ENCODE measurements at places on chromosomes 4 and X.
A peak's percentile ranks its signal among the peaks of the same experiment; 100 is the strongest.

- DNase-seq: no peak
Measured at GRCh38 chrX:130756233-130756632, 146.8 kb downstream of the ENOX2 start.

DNA sequence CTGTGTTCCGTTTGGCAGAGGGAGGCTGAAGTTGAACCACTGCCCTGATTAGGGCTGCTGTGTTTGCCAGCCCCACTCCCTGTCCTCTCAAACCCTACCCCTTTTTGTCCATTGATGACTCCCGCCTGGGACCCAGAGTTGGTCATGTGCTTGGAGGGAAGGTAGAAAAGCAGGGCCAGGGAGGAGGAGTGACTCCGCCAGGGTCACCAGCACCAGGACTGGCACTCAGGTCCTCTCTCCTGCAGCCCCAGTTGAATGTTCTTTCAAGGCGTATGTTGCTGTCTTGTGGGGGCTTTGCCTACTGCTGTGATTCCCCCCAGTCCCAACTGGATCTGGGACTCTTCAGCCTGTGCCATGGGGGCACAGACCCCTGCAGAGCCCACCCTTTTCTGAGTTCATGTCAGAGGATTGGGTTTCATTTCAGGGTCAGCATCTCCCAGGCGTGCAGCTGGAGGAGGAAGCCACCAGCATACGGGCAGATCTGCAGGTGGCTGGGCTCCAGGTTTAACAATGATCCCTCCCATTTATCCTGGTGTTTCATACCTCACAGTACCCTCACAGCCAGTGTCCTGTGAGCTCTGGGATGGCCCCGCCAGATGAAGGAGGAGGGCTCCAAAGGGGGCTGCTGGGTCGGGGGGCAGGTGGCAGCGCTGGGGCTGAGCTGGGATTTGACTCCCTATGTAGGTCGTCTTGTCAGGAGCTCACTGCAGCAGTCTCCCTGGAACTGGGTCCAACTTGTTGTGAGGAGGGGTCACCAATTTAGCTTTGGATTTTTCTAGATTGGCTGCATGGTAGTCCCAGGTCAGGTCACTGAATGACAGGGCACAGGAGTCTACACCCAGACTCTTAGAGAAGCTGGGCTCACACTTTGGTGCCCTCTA is 55.7 kb downstream of the MSX1 start:
- DNase-seq: no peak

GRCh38 chr4:61877893-61878292 is 677.8 kb downstream of the ADGRL3 start:
- no peak for DNase-seq

DNA sequence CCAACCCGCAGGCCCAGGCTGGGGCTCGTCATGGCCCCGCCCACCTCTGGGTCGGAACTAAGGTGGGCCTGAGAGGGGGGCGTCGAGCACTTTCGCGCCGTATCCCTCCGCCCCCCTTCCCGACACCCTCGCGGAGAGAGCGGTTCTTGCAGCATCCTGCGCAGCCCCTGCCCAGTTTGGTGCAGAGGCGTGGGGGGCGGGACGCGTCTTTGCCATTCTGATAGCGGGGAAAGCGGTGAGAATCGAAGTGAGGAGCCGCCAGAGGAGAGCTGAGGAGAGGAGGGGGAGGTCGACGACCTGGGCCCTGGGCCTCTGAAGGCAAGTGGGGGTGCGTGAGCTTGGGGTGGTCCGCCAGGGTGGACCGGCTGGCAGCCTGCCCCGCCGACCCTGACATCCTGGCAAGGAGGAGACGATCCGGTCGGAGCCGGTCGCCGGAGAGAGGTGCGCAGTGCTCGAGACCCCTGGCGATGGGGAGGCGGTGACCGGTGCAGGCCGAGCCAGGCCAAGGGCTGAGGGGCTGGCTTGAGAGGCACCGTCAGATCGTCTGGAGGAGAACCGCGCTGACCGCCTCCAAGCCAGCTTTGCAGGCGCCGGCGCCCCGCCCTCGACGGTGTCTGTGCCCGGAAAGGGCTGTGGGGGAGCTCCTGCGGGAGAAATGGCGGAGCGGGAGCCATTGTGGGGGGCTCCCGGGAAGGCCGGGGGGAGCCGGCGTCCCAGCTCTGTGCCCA is 25.5 kb downstream of the GPRASP3 start:
- DNase-seq: peak; percentile 91

DNA sequence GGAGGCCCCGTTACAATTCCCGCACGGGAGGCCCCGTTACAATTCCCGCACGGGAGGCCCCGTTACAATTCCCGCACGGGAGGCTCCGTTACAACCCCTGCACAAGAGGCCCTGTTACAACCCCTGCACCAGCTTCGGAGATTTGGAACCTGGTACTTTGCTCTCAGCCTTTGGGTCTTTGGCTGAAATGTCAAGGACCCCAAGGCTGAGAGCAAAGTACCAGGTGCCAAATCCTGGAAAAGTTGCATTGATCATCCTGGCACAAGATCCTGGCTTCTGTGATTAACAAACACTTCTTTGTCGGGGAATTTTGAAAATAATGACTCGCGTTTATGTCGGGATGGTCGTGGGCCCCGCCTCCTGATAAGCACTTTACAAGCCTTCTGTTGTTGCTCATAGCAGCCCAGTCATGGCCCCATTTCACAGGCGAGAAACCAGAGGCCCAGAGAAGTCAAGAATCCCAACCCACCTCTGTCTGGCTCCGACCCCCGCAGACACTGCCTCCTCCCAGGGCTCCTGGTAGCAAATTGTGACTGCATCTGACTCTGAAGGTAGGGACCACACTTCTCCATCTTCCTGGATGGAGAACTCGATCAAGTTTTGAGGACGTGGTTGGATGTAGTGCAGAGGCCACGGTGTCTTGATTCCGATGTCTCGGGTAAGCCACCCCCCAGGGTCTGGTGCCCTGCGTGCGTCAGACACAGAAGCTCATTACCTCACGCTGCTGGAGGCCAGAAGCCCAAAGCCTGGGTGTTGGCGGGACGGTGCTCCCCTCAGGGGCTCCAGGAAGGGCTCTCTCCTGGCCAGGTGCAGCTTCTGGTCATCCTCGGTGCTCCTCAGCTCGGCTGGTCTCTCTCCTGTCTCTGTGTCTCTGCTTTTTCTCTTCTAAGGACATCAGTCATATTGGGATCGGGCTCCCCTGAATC is 60.3 kb downstream of the ADRA2C start:
- DNase-seq: no peak

DNA sequence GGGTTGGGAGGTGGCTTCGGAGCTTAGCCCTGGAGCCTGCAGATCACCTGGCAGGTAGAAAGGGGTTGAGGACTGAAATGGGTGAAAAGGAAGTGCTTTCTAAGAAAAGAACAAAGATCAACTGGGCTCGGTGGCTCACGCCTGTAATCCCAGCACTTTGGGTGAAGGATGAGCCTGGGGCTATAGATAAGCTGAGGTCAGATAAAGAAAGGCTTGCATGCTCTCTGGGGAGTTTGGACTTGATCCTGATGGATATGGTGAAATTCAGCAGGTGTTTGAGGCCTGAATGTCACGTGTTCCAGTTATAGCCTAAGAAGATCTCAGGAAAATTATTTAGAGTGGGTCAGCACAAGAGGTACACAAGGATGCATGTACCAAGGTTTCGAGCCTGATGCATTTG is 40.8 kb downstream of the SLC34A2 start:
- DNase-seq: no peak

DNA sequence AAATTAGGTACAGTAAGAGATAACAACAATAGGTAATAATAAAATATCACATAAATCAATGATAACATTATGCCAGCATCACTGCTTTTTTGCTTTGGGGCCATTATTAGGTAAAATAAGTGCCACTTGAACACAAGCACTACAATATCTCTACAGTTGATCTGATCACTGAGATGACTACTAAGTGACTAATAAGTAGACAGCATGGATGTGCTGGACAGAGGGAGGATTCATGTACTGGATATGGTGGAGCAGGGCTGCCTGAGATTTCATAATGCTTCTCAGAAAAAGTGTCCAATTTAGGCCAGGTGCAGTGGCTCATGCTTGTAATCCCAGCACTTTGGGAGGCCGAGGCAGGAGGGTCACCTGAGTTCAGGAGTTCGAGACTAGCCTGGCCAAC is 137.8 kb upstream of the IL1RAPL2 start:
- DNase-seq: no peak
